Stimulated activated CD4-positive, alpha-beta T cell treated with anti-CD3 and anti-CD28 coated beads, Interleukin-4, amount 100 ng/mL, for 1 hour (primary cell): ENCODE measurements at places on chromosomes 1 and 21.

GRCh38 chr21:41147096-41147978 lies 20.6 kb upstream of the BACE2 start:
- DNase-seq: no peak

DNA sequence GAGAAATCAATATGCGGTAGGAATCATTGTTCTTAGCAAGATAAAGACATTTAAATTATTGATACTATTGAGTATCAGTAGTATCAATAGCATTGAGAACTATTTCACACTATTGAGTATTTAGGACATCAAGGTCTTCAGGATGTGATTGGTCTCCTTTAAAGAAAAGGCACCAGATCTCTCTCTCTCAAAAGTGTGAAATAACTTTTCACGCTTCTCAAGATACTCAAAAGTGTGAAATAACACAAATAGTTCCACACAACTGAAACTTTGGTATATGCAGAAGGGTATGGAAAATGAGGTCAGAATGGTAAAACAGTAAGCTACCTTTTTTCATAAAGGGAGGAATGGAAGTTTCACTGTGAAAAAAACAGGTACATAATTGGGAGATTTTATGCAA lies 6.7 kb upstream of the PYHIN1 start:
- no peak for DNase-seq

- DNase-seq: no peak
Measured at GRCh38 chr1:57064379-57065140, 98.7 kb upstream of the C8B start.

GRCh38 chr1:115170961-115171392 lies 81.7 kb upstream of the TSPAN2 start:
- DNase-seq: no peak

DNA sequence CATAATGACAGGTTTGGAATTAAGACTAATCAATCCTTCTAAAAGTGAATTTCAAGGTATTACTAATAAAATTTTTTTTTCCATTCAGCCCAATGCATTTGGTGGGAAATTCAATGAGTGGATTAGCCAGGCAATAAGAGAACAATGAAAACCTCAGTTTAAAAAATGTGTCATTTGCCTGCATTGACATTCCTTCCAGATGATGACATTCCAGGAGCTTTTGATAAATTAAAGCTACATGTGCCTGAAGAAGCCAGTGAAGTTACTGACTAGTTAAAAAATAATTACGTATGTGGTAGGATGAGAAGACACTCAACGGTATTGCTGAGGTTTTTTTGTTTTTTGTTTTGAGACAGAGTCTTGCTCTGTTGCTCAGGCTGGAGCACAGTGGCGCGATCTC lies 37.9 kb upstream of the RC3H1 start:
- no peak for DNase-seq

DNA sequence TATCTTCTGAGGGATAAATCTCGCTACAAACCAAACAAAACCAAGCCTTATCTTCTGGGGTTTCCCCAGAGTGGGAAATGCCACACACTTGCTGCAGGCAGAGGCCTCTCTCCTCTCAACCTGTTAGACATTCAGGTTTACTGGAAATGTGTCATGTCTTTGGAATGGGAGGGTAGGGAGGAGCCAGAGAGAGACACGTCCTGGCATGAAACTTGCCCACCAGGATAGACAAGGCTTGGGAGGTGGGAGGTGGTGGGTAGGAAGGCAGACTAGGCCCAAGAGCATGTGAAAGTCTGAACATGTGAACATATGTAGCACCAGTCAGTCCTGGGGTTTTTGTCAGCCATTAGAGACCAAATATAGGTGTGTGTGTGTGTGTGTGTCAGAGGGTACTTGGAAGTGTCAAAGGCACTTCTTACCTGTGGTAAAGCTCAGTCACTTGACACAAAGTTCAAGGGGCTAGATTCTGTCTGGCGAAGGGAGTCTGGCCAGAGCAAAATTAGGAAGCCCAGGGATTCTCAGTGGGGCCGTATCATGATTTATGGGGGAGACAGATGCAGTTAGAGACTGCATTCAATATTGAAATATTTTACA lies 32.4 kb upstream of the PIGC start:
- DNase-seq: no peak

DNA sequence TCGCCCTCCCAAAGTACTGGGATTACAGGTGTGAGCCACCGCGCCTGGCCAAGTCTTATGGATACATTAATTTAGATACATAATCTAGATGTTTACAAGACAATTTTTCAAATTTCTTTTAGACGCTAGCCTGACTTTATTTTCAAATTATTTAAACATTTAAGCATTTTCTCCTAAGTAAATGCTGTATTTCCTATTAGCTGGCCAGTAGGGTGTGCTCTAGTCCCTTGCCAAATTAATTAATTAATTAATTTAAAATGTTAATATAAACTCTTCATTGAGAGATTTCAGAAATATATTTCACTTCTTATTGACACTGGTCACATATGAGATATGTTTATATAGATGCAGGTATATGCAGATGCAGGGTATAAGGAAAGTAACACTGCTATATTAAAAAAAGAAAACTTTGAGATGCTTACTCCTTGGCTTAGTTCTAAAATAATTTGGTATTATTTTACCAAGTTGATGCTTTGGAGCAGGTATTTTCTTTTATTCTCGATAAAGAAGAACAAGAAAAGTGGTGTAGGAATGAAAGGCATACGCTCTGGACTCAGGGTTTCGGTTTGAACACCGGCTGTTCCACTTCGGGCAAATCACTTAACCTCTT lies 5.2 kb upstream of the ERRFI1 start:
- no peak for DNase-seq

- DNase-seq: no peak
Measured at GRCh38 chr1:214125819-214126218, 138.0 kb downstream of the PROX1 start.

- no peak for DNase-seq
Measured at GRCh38 chr1:53381790-53382401, 54.0 kb upstream of the LRP8 start.

DNA sequence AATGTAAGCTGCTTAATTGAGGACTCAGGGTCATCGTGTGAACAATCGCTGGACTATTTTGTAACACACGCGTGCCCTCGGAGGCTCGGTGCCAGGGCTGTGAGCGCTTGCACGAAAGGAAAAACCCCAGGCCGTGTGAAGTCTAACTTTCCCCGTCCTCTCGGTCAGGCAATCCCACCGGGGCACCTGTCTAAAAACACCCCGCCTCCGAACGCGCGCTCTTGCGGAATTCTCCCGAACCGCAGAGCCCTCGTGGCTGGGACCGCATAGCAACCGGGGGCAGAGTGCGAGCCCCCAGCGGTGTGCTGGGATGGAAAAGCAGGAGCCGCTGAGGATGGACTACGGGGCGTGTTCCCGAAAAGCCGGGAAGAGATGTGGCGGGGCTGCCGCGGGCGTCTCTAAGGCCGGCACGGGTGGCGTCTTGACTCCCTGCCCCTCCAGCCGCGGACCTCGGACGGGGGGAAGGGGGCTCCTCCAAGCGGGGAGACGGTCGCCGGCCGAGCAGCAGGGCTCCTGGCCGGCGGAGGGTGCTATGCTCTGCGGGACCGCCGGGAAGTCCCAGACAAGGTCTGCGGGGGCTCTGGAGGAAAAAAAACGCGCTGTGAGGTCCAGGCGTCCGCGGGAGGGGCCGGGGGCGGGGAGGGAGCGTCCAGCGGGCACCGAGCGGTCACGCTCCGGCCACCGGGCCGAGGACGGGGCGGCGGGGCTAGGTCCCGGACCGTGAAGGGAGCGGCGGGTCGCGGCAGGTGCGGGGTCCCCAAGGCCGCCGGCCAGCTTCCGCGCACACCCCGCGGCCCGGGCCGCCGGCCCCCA lies 936 bp downstream of the ZBTB21 start:
- peak; percentile 73 for DNase-seq
